ENCODE measurements at places on chromosomes 16 and 17. TPM values are rescaled to one million over a fixed set of nuclear protein-coding genes. Genes with fewer than 3 reads are reported as not detected.

GRCh38 chr16:2964475-2965336 is 631 bp downstream of the KREMEN2 start:
- peak; percentile 78 for DNase-seq

DNA sequence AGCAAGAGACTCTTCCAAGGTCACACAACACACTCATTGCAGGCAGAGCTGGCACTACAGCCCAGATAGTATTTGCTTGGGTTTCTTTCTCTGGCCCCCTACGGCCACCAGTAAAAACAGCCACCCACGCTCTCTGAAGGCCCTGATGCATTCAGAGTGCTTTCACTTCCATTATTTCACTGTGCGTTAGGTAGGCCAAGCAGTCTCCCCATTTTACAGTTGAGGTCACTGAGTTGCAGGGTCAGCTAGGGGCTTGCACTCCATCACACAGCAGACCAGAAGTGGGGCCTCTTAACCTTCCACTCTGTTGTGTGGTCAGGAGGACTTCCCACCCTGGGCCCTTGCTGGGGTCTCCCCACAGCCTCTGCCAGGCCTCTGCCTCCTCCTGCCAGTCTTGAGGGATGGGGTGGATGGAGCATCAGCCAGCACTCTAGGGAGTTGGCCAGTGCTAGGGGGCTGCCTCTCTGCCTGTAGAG is 2.5 kb downstream of the TBX21 start:
- DNase-seq, result peak; percentile 44

PRRT2 gene
- total RNA-seq, result 2.2 TPM

GRCh38 chr17:83160443-83161297 is 81.3 kb downstream of the METRNL start:
- no peak for DNase-seq

DNA sequence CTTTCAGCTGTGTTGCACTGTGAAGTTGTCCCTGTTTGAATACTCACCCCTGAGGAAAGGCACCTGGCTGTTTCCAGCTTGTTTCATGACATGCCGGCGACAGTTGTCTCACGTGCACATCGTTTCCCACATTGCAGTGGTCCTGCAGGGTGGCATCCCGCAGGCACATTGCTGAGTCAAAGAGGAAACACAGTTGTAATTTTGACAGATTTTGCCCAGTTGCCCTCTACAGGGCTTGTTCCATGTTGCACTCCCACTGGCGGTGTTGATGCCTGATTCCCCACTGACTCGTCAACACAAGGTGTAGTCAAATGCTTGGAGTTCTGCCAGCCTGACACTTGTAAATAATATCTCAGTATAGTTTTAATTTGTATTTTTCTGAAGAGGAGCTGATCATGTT is 23.8 kb downstream of the EPN2 start:
- no peak for DNase-seq

ACBD4 gene
- 25.0 TPM for total RNA-seq

SOX8 gene
- 0.50 TPM for total RNA-seq

GRCh38 chr16:55817236-55817912 is 15.5 kb downstream of the CES1 start:
- DNase-seq, result no peak

DUS2 gene
- total RNA-seq, result 21.1 TPM

- no peak for DNase-seq
These were observed 2.6 kb downstream of the ZC3H7A start for GRCh38 chr16:11794447-11794846.

- no peak for DNase-seq
These were observed 32.1 kb downstream of the MYO15A start for GRCh38 chr17:18140648-18141047.

DNA sequence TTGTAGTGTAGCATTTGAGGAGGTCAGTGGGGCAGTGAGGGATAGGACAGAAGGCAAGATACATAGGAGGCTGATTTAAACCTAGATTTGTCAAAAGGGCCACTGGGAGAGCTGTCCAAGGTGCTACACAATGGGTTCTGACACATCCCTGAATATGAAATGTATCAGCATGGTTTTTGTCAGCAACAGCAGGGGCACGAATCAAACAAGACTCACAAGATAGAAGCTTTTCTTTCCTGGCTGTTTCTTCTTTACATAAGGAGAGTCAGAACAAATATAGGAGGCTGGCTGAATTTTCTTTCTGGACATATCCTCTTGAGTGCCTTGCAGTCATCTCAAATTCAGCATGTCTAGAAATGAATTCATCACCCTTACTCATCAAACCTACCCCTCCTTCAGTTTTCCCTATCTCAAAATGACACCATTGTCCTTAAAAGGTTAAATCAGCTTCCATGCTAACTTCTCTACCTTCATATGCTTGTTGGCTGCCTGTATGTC is 130.5 kb downstream of the NPIPB5 start:
- no peak for DNase-seq

DNA sequence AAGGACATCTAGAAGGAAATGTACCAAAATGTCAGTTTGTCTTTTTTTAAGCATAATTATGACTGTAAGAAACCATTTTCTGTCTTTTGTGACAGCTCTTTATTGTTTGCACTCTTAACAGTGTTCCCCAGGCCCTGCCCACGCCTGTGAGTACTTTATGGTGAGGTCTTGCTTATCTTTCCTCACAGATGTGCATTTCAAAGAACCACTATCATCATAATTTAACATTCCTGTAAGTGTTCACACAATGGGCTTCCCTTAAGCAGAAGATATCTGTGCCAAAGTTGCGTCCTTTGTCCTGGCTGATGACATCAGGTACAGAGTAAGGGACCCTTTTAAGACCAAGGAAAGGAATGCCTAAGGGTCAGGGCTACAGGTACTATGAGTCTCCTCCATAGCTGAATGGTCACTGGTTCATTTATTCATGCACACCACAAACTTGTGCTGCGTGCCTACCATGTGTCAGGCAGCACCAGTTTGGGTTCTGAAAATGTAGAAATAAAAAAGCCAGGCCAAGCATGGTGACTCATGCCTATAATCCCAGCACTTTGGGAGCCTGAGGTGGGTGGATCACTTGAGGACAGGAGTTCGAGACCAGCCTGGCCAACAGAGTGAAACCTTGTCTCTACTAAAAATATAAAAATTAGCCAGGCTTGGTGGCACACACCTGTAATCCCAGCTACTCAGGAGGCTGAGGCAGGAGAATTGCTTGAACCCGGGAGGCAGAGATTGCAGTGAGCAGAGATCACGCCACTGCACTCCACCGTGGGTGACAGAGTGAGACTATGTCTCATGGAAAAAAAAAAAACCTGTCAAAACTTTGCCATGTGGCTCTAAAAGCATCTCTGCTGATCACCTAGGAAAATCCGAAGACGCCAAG is 55.4 kb upstream of the NLK start:
- DNase-seq, result no peak

Data from activated naive CD8-positive, alpha-beta T cell treated with anti-CD3 and anti-CD28 coated beads, Interleukin-2, amount 10 ng/mL, durations not matched to agents 7 days and 5 days (primary cell).